ENCODE measurements at places on chromosomes 5 and 9.

GRCh38 chr5:180519098-180519497 is 24.9 kb downstream of the CNOT6 start:
- DNase-seq: no peak

- no peak for DNase-seq
Observed at GRCh38 chr5:167845952-167846351, 445.5 kb upstream of the WWC1 start.

GRCh38 chr5:122661496-122662180 is 113.2 kb upstream of the SNX2 start:
- DNase-seq: no peak

- no peak for DNase-seq
Observed at GRCh38 chr9:125651576-125652232, 55.3 kb downstream of the MAPKAP1 start.

- no peak for DNase-seq
Observed at GRCh38 chr5:33936381-33937016, at the start of gene RXFP3. Gene RXFP3 (plus strand): TSS chr5:33936386. CDS start chr5:33936741, 355 bp downstream.

GRCh38 chr9:108015690-108016089 is 526.1 kb upstream of the KLF4 start:
- no peak for DNase-seq

GRCh38 chr9:137078701-137079400 is 1.5 kb downstream of the UAP1L1 start:
- no peak for DNase-seq

GRCh38 chr9:88748566-88749261 is 213.7 kb downstream of the NXNL2 start:
- DNase-seq: no peak

DNA sequence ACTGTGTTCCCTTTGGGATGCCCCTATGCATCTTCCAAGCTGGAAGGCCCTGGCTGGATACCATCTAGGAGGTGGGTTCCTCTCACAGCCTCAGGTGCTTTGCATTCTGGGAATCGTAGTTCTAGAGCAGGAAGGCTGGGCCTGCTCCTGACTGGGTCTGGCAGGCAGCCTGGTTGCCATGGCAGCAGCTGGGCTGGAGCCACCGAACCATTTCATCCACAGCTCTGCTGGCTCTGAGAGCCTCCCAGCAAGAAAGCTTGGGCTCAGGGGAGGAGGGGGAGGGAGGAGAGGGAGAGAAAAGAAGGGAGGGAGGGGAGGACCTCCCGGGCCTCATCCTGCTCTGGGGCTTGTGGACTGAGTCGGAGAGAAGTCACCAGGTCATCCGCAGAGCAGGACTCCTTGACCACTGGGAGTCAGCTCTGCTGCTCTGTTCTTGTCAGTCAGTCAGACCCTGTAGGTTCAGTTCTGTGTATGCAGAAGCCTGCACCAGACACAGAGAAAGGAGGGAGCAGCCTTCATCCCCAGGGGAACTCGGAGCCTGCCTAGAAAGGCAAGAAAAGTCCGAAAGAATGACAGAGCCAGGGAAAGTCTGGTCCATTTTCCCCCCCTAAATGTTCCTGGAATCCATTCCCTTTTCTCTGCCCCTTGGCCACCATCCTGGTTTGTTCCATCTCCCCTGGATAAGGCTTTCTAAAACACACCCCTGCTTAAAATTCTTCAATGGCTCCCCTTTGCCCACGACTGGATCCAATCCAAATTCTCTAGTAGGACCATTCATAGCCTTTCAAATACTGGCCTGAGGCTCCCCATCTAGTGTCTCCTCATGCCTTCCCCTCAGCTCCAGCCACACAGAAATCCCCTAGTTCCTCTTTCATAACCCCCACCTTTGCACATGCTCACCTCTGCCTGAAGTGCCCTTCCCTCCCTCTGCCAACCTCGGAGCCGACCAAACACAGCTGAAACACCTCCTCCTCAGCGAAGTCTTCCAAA is 65.4 kb upstream of the ARAP3 start:
- no peak for DNase-seq

DNA sequence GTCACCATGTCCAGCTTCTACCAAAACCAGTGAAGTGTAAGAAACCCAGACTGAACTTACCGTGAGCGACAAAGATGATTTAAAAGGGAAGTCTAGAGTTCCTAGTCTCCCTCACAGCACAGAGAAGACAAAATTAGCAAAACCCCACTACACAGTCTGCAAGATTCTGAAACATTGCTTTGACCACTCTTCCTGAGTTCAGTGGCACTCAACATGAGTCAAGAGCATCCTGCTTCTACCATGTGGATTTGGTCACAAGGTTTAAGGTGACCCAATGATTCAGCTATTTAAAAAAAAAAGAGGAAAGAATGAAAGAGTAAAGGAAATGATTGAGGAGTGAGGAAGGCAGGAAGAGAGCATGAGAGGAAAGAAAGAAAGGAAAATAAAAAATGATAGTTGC is 19.8 kb downstream of the IL7R start:
- DNase-seq: no peak

DNA sequence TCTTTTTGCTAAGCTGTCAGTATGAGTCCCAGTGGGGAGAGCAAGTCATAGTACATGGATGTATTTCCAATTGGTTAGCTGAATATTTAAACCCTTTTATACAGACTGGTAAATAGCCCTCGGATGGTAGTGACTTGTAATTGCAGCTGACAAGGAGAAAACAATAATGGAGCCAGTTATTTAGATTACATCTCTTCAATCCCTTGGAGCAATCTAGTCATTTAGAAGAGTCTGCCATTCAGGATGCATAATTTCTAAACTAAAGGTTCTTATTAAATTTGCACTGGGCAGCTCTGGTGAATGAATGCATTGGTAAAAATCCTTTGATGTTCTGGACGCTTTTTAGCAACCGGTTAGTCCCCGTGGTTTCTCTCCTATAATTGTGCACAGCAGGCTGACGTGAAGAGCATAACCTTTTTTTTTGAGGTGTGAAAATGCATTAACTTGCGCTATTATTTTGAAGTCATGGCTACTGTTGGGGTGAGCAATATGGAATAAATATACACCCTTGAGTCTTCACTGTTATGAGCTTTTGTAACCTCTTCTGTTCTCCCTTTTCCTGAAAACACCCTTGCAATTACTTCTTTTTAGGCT is 158.6 kb upstream of the CD180 start:
- DNase-seq: no peak

DNA sequence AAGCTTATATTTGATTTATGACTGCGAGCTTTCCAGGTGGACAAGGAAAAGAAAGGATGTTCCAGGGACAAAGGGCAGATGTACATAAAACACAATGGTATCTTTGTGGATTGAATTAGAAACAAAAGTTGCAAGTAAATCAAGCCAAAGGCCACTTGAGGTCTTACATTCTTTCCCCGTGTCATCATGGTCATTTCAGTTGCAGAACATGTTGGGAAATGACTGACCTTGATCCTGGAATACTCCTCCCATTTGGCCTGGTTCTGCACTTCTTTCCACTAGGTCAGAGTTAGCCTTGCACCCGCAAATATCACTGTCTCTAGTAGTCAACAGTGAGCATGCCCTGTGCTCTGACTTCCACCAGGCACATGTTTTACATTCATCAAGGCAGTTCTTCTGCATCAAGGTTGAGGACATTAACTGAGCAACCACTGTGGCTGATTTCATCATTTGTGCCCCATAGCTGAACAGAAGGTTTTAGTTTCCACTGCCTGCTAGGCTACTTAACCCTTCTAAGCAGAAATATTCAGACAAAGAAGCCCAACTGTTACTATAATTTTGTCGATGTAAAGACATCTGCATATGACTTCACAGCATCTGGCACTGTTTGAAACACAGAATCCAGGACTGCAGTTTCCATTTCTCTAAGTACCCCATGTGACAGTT is 1161.7 kb upstream of the DMAC1 start:
- DNase-seq: no peak

GRCh38 chr5:74352256-74352655 is 288.3 kb downstream of the ENC1 start:
- DNase-seq: no peak

GRCh38 chr9:13118313-13118712 is 161.2 kb downstream of the MPDZ start:
- no peak for DNase-seq

DNA sequence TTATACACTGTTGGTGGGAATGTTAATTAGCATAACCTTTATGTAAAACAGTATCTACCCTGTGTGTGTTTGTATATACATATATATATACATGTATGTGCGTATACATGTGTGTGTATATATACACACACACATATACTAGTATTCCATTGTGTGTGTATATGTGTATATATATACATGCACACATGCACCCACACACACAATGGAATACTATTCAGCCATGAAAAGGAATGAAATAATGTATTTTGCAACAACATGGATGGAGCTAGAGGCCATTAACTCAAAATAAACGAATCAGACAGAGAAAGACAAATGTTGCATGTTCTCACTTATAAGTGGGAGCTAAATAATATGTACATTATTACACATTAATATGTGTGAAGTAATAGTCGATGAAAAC is 17.6 kb upstream of the SAP30L start:
- no peak for DNase-seq

DNA sequence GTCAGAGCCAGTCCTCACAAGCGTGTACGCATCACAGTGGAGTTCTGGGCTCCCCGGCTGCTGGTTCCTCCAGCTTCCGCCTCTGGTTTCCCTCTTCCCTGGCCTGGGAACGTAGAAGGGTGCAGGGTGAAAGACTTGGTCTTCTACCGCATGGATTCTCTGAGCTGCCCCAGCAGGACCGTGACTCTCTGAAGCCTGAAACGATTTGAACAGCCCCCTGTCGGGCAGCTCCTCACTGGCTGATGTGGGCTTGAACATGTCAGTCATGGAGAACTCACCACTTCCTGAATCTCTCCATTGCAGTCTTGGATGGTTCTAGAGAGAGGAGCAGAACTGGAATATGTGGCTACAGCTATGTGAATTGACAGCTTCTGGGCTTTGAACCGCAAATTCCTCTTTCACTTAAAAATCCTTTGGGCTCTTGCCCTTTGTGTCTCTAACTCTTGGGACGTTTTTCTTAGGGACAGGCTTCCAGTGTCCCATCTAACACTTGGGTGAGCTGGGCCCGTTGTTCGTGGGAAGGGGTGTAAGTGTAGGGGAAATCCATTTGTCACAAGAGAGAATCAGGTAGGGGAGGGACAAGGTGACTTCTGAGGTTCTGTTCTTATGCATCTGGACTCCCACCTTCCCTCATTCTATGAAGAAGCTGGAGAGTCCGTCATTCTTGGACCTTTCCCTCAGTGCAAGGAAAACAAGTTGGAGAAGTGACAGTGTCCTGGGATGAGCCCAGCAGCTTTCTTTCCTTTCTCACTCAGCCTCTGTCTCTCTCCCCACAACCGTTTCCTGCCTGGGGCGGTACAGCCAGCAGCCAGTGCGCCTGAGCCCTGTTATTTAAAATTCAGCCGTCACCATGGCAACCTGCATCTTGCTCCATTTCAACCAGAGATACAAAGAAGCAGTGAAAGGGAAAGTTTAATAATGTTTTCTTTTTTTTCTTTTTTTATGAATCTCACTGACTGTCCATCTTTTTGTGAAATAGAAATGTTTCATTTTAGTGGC is 84.7 kb downstream of the PTTG1 start:
- peak; percentile 70 for DNase-seq

- DNase-seq: no peak
Observed at GRCh38 chr5:5904113-5904512, 474.2 kb downstream of the MED10 start.

DNA sequence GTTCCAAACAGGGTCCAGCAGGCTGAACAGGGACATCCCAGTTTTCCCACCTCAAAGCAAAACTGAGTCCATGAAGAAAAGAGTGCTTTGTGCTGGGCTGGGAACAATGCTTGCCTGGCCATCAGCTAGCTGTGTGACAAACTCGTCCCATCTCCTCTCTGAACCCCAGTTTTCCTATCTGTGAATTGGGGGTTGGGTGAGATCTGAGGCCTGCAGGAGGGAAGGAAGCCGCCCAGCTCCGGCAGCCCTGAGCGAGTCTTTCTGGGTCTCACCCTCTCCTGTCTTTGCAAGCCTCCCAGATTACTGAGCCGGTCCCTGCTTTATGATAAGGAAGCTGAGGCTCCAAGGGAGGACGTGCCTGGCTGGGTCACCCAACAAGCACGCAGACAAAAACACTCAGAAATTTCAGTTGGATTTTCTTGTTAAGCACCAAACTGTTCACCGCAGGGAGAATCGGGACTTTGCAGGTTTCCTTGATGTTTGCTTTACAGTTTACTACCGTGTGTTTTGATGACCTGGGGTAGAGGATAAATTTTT is 82.6 kb upstream of the LMX1B start:
- DNase-seq: no peak

DNA sequence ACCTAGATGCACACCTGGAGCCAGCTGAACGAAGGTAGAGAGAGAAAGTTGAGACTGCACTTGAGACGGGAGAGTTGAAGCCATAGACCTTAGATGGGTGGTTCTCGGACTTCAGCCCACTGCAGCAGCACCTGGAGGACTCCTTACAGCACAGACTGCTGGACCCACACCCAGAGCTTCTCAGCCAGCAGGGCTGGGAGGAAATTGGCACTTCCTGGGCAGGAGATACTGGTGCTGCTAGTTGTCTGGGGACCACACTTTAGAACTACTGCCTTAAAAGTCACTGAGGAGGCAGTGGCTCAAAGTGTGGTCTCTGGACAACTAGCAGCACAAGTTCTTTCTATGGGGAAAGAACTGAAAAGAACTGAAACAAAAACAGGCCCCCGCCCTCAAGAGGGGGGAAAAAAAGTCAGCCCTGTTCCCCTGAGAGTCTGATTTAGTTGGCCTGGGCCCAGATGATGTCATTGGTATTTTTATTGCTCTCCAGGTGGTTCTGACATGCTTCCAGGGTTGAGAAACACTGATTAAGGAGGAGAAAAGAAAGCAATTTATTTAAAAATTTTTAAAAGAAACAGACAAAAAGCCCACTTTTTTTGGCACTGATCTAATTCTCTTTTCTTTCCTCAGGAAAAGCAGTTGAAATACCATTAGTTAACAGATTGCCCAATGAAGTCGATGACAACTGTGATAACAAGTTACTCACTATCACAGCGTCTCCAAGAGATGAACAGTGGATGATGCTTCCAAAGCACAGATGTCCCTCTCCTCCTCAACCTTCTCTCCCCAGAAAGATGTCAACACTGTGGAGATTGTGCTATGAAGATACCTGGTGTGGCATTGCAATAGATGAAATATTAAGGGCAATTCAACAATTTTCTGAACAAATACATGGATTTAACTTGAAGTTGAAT is 73.6 kb upstream of the ADAMTS16 start:
- no peak for DNase-seq

GRCh38 chr9:112119225-112120029 is 55.7 kb downstream of the SUSD1 start:
- no peak for DNase-seq

DNA sequence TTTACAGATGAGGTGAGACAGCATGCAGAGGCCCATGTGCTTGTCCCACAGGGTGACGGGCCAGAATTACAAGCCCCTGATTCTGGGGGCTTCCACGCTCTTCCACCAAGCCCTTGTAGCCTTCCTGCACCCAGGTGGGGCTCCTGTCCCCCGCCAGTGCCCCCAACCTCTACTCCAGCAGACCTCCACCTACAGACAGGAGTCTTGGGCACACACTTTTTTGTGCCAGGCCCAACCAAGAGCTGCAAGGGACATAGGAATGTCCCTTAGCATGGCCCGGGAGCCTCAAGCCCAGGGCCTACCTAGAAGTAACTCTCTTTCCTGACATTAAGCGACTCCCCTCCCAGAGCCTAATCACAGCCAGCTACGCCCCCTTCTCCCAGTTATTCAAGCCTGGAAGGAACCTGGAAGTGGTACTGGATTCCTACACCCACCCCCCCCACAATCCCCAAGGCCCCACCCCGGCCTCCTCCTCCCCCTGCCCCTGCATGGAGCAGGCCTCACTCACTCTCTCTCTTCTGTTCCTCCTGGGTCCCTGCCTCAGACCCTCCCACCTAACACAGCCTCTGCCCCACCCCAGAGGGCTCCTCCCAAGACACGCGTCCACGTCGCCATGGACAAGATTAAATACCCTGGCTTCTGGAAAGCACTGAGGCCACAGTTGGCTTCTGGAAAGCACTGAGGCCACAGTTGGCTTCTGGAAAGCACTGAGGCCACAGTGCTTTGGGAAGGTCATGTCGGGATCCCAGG is 30.5 kb downstream of the ADAMTS2 start:
- DNase-seq: no peak
